Right hindlimb (tissue), 1 donor: ENCODE measurements at places on chromosomes 1 and 21.
A peak's percentile ranks its signal among the peaks of the same experiment; 100 is the strongest.

GRCh38 chr1:89807983-89808382 lies 12.8 kb upstream of the LRRC8D start:
- no peak for DNase-seq

- no peak for DNase-seq
Measured at GRCh38 chr1:178652506-178653490, 72.2 kb upstream of the RALGPS2 start.

DNA sequence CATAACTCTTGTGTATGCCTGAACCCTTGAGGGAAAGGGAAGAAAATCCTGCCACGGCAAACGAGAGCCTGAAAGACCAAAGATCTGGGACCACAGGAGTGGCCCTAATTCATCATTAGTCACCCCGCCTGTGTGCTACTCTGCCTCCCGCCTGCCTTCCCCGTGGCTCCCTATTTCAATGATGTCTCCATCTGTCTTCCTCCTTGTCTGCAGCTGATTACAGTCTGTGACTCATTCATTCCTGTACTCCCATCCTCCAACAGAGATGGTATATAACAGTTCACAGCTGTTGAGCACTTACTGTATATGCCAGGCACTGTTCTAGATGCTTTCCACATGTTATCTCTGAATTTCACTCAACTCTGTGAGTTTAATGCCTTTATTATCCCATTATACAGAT lies 96.6 kb downstream of the SEC16B start:
- no peak for DNase-seq

DNA sequence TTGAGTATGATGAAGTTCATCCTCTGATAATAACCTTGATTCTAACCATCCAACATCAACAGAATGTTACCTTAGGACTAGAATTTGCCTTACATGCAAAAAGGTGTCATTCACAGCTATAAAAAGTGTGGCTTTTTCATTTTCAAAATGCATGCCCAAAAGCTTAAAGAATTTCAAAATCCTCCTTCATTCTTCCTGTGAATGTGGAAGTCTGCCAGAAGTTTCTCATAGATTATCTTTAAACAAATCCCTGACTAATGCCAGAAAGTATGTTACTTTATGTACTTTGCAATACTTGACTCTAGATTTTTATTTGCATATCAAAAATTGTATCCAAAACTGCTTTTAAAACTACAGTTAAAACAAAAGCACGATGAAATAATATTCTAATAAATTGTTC lies 270.6 kb upstream of the ZRANB2 start:
- DNase-seq = no peak

- DNase-seq = no peak
Measured at GRCh38 chr1:116966791-116967190, 34.8 kb upstream of the CD101 start.

DNA sequence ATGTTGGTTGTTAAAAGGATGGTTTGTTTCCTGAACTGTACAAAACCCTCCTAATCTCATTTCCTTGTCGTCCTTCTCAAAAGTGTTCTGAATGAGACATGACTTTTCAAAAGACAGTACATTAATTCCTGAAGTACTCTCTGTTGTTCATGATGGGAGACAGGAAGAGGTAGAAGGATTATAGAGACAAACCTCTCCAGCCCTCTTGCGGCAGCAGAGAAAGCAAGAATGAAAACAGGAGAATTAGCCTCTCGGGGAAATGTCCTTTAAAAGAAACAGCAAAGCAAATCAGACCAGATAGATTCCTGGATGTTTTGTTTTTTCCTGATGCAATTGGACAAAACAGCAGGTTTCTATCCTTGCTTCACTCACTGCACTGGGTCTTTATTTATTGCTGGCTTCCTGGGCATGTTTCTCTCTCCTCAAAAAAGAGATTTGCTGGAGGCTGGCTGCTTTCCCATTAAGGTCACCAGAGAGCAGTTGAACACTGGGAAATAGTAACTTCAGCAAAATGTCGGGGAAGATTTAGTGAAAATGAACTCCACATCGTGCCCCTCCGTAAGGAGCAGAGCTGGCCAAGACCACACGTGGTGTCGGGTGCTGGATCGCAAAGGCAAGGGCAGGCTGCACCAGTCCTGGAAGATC lies 145.8 kb upstream of the SYT6 start:
- DNase-seq = no peak

DNA sequence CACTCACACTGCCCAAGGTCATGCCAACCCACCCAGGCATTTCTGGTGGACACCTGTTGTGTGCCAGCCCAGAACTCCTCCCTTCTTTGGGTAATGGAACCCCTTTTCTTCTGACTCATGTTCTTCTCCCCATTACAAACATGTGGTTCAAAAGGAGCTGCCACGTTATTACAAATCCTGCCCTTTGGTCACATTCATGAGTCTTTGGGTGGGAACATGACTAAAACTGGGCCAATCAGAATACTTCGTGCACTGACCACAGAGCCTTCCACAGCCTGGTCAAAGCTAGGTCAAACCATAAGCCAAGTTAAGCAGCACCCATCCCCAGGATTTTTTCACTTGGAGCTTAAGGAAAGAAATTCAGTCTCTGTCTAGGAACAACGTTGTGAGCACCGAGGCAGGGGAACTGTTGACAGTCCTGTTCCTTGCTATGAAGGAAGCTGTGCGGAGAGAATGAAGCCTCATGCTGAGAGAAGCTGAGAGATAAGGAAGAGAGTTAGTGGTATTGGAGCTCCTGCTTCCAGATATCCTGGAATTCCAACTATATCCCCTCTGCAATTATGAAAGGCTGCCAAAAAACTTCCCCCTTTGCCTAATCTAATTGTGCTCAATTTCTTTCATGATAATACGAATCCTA lies 46.8 kb upstream of the DIPK1A start:
- DNase-seq = no peak

GRCh38 chr1:198443365-198444233 lies 96.9 kb downstream of the ATP6V1G3 start:
- DNase-seq = no peak

- peak; percentile 53 for DNase-seq
Measured at GRCh38 chr1:227558732-227559262, 4.6 kb upstream of the ZNF678 start.

GRCh38 chr1:11708554-11709350 lies 17.2 kb downstream of the DRAXIN start:
- DNase-seq = no peak

- no peak for DNase-seq
Measured at GRCh38 chr1:6328091-6328490, 65.5 kb downstream of the ACOT7 start.

DNA sequence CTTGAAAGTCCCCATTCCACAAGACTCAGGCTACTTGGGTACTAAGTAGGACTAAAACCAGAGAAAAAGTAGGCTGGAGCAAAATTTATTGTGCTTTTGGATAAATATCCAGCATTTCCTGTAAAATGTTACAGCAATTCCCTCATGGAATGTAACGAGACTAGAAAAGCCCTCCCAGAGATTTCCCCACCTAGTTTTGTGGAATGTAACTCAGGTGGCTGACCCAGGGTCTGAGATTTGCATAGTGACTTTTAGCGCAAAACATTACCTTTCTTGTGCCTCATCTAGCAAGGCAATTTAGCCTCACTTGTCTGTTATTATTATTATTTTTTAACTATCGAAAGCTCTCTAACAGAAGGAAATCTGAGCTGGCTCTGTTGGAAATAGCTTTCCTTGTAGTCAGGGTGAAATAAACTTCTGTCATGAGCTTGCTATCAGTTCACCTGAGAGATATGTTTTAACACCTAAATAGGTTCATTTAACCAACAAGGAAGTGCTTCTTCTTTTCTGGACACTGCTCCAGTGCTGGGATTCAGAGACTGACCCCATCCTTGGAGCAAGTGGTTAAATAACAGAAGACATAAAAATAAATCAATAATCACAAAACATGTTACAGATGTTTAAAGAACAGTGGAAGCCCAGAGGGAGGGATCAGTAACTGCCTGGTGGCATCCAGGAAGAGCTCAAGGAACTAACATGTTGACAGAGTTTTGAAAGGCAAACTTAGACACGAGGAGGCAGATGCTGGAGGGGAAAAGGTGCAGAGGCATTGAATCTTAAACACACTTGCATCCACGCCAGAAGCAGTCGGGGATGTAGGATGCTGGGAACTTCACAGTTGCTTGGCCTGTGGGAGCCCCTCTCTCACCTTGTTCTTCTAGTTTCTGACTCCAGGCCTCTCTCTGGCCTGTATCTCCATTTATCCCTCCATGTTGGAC lies 68.3 kb upstream of the RHOU start:
- DNase-seq = no peak

- DNase-seq = no peak
Measured at GRCh38 chr1:191993549-191993948, 164.7 kb upstream of the RGS18 start.

DNA sequence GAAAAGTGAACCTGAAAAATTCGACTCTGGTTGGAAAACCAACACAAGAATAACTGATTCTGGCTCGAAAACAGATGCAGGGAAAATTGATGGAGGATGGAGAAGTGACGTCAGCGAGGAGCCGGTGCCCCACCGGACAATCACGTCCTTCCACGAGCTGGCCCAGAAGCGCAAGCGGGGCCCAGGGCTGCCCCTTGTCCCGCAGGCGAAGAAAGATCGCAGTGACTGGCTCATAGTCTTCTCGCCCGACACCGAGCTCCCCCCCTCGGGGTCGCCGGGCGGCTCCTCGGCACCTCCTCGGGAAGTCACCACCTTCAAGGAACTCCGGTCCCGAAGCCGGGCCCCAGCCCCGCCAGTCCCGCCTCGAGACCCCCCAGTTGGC lies 1.9 kb downstream of the RUSC1 start:
- no peak for DNase-seq

GRCh38 chr1:153777648-153778047 lies 2.4 kb downstream of the SLC27A3 start:
- DNase-seq = no peak

GRCh38 chr1:154851392-154852177 lies 18.5 kb downstream of the KCNN3 start:
- DNase-seq = no peak

- no peak for DNase-seq
Measured at GRCh38 chr1:168504064-168504837, 39.5 kb downstream of the XCL2 start.

- DNase-seq = no peak
Measured at GRCh38 chr1:45820788-45821187, 17.4 kb downstream of the MAST2 start.

DNA sequence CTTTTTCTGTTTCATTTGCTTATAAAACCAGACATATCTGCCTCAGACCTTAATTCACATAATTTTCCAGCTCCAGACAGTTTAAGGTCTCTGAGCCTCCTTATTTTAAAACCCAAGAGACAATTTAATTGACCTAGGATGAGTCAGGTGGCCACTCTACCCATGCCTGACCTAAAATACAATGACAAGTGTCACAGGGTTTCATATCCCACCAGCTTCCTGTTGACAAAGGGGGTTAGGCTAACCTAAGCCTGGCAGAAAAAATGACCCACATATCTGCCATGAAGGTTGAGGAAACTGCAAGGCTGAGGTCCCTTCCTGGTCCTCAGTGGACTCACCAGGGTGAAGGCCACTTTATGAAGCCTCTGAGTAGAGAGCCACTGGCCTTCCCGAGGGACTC lies 52.3 kb downstream of the OPTC start:
- no peak for DNase-seq

- DNase-seq = peak; percentile 54
Measured at GRCh38 chr1:110390692-110391245, at the start of gene SLC16A4. Gene SLC16A4 (minus strand): TSS chr1:110391026. CDS start chr1:110389323, 1,703 bp downstream.

GRCh38 chr1:150695561-150695960 lies 1.4 kb downstream of the GOLPH3L start:
- no peak for DNase-seq

DNA sequence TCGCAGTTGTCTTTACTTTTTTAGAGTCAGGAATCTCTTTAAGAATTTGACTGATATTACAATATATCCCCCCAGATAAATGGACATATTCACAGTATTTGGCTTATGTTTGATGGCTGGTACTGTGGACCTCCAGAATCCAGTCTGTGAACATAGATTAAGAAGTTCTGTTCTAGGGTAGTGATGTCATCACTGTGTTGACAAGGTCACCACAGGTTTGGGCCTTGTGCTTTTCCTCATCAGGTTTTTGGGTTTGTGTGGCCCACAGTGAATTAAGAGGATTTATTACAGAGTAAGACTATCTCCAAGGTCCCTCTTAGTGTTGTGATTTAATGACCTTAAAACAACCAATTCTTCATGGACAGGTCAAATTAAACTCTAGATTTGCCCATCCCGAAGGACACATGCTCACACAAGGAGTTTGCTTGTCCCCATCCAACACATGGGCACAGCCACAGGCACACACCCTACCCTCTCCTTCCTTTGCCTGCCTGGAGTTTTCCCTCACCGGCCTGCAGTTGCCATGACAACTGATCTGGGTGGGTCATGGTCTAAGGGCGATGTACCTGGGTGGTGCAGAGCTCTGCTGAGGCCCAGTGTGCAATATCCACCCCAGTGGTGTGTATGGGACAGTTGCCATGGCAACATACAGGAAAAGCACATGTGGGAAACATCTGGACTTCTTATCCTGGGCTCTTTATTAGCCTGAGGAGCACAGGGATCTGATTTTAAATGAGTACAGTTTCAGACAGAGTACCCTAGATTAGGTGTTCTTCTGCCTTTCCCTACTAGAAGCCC lies 98.6 kb downstream of the NAV1 start:
- DNase-seq = peak; percentile 59

DNA sequence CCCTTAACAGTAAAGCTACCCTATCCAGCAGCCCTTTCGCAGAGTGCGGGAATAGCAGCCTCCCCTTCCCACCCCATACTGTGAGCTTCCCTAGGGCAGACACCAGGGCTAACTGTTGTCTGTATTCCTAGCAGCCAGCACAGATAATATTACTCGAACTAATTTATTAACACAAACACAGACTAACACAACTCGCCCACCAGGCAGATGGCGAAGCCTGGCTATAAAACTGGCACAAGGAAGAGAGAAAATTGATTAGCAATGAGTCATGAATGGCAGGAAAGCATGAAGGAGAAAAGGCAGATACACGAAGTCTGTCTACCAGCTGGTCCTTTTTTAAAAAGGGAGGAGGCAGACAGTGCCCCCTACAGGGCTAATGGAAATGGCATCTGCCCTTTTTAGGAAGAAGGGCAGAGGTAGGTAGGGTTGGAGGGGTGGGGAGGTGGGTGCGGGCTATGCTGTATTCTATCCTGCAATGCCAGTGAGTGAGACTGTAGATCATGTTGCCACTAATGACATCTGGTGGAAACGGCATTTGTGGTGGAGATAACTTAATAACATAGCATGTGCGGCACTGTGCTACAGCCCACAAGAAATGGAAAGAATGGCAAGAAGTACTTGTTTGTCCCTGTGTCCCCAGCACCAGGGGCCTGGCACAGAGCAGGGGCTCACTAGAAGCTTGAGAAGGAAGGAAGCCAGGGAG lies 30.6 kb upstream of the CTPS1 start:
- DNase-seq = peak; percentile 45

GRCh38 chr1:202941372-202941771 lies 14.3 kb upstream of the KLHL12 start:
- no peak for DNase-seq

- DNase-seq = no peak
Measured at GRCh38 chr1:99445486-99445885, 181.2 kb downstream of the PLPPR4 start.

- DNase-seq = no peak
Measured at GRCh38 chr1:43821471-43821870, 112.1 kb upstream of the ARTN start.

GRCh38 chr1:212118167-212118871 lies 82.8 kb downstream of the DTL start:
- DNase-seq = no peak
